ENCODE measurements at places on chromosomes 7 and 10.

DNA sequence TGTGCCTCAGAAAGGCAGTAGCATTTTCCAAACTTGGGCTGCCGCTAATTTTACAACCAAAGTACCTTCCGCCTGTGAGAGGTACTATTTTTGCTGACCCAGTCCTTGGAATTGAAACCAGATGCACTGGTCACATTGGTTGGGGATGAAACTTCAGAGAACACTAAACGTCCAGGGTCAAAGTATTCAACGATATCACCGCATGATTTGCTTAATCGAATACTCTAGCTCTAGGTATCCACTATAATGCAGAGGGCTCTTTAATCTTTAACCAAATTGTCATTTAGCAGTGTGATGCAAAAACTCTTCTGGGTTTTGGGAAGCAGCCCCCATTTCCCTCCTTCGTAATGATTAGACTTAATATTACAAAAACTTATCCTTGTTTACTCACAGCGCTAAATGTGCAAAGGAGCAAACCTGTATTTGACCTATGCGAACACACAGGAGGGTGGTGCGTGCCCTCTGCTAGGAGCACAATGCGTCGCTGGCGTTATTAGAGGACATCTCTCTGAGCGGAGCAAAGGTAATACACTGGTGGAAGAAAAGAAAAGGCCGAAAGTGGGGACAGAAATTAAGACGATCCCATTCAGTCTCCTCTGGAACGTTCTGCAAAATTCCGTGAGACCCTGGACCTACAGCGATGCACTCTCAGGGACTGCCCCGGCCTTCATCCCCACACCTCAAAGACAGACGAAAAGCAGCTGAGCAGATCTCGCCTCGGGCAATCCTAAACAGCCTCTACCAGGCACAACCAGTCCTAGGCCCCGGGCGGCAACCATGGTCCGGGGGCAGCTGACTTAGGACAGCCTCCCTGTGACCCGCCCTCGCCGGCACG, 916 bp upstream of the EEPD1 start:
- DNase-seq: no peak

DNA sequence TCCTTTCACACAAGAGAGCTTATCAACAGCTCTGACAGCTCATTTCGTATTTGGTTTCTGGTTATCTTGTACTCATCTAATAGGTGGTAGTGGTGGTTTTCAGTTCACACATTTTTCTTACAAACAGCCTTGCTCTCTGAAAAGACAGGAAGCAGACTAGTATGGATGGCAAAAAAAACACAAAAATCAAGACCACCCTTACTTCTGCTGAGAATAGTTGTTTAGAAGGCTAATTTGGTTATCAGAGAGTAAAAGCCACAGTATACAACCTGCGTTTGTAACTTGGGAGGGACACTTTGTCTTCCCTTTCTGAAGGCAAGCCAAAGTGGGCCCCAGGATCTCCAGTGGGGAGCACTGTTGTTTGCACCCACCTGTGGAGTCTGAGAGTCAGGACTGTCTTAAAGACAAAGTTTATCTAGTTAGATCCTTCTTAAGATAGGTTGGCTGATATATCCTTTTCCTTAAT, 68.0 kb downstream of the PIP4K2A start:
- no peak for DNase-seq

GRCh38 chr10:68110027-68110426, 739 bp downstream of the MYPN start:
- no peak for DNase-seq

DNA sequence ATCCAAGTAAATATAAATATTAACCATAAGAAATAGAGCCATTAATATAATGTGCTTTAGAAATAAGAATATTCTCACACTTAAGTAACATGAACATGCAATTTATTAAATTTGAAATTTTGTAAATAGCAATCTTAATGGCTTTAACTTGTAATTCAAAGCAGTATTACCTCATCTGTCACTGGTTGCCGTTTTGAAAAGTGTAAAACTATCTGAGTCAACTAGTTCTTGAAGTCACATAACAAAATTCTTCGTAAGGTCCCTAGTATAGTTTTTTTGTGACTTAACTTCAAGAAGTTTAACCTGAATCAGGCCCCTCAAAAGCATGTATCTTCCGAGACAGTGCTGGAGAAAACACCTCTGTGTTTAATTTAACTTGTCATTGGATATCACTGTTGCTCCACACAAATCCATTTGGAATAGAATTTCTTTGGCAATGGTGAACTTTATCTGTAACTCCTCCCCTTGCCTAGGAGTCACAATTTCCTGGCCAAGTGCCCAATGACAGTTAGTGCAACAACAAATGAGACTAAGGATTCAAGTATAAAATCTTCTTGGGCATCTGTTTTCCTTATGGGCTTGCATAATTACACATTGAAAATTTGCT, 47.1 kb downstream of the NT5C2 start:
- DNase-seq: no peak

- no peak for DNase-seq
Observed at GRCh38 chr10:110848106-110848505, 23.6 kb upstream of the PDCD4 start.

DNA sequence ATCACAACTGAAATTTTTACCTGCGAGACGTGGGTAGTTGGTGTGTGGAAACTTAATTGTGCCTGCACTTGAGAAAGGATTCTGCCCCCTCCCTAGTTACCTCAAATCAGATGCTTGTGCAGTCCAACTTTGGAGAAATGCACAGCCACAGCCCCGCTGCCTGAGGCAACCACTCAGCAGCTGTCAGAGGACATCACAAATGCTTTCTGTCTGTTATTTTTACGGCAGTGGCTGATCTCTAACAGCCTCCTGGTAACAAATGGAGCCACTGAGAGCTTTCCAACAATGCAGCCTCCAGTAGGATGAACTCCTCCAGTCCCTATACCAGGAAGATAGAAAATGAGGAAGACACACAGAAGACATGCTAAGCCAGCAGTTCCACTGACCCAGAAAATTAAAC, 712.2 kb upstream of the GHITM start:
- DNase-seq: no peak

DNA sequence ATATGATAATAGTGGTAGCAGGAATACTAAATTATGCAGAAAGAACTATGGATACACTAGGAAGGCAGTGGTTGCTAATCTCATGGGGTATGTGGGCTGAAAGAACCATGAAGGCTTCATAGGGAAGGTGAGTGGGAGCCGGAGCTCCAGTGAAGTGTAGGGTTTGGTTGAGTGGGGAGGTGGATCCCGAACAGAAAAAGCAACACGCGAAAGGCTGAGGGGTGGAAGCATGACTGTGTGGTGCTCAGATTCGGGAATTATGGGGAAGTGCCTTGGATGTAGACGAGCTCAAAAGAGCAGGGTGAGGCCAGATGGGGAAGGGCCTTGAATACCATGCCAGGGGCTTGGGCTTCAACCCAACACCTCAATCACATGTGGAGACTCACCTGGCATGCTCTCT, 715.1 kb downstream of the TYW1 start:
- no peak for DNase-seq

DNA sequence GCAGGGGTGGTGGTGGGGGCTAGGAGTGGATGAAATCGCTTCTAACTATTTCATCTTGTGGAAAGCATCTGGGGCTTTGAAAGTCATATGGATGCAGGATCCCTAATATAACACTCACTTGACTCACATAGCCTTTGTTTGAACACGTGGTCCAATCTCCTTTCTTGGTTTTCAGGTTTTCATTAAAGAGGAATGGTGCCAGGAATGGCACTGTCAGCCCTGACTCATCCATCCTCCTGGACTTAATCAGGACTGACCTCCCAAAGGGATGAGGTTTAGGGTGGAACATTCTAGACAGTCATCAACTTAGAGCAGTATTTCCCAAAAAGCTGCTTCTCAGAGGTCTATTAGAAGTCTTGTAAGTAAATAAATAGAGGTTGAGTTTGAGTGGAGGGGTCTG, 162.0 kb upstream of the PLXNA4 start:
- no peak for DNase-seq

- DNase-seq: no peak
Observed at GRCh38 chr10:34037499-34037898, 703.0 kb upstream of the NRP1 start.

GRCh38 chr10:30730306-30730705, 100.8 kb upstream of the LYZL2 start:
- DNase-seq: no peak

DNA sequence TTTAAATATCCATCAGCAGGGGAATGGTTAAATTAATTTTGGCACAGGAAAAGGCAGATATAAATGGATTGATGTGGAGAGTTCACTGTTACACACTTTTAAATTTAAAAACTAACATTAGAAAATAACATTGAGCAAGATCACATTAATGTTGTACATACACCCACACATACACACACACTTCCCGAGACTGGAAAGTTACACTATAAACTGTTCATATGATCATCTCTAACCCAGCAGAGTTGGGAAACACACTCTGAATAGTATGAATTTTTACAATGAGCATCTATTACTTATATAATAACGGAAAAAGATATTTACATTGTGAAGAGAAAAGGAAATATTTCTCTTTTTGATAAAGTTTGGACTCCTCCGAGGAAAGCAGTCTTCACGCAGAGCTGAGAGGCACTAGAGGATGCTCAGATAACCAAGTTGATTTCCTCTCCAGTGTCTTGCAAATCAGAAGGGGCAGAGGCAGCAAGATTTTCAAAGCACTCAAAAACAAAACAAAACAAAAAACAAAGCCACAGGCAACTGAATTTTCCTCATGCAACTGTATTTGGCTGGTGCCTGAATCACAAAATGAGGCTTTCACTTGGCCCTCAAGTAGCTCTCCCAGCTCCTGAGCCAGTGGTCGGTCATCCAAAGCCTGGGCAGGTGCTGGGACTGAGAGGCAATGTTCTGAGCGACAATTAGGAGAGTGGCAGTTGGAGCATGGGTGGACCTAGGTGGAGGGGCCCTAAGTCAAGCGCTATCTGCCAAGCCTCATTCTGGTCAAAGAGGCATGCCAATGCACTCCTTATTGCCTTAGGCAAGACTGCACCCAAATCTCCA, 10.5 kb upstream of the GATAD1 start:
- no peak for DNase-seq

- no peak for DNase-seq
Observed at GRCh38 chr10:50318129-50318528, 66.8 kb upstream of the ASAH2 start.

- DNase-seq: no peak
Observed at GRCh38 chr10:4663162-4663992, 162.6 kb upstream of the AKR1E2 start.

DNA sequence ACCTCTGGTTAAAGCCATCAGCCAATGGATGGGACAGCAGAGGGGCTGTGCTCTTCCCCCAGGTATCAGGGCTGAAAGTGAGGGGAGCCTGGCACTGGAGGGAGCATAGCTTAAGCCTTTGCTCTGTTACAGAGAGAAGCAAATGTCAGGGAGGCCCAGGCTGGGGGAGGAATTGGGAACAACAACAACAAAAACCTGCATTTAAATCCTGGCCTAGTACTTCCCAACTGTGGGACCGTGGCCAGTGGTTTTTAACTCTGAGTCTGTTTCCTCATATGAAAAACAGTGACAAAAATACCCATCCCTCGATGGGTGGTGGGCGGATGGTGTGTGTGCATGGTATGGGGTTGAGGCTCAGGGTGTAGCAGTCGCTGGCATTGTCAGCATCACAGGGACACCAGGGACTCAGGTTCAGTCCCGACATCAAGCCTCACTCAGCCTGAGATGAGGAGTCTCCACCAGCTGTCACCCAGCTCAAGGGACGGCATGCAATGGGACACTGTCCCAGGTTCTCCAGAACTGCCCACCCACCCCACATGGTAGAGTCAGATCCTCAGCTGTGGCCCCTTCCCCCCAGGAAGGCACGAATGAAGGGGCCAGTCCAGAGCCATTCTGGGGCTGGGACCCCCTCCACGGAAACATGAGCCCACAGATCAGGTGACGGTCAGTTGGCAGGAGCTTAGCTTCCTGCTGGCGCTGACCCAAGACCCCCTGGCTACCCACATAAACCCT, 74.5 kb downstream of the AFAP1L2 start:
- no peak for DNase-seq

- no peak for DNase-seq
Observed at GRCh38 chr10:62869958-62870357, 53.8 kb upstream of the EGR2 start.
